ENCODE measurements at places on chromosomes 4 and X.

GRCh38 chrX:41449615-41450014 is 2.5 kb downstream of the NYX start:
- DNase-seq = peak; percentile 86

GRCh38 chr4:161517941-161518340 is 645.9 kb downstream of the FSTL5 start:
- DNase-seq = no peak

GRCh38 chr4:88382621-88383020 is 4.0 kb downstream of the HERC6 start:
- DNase-seq = no peak

DNA sequence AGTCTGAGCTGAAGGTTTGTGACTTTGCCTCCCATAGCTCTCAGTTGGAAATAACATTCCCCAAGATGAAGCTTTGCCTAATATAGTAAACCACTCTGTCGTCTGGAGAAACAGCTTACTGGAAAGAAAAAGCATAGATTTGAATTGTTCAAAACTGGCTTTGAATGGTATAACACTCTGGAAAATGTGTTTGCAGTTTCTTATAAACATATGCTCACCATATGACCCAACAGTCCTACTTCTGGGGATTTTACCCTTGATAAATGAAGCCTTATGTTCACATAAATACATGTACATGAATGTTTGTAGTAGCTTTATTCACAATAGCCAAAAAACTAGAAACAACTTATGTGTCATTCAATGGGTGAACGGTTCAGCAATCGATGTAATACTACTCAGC is 10.2 kb downstream of the VEGFD start:
- no peak for DNase-seq

DNA sequence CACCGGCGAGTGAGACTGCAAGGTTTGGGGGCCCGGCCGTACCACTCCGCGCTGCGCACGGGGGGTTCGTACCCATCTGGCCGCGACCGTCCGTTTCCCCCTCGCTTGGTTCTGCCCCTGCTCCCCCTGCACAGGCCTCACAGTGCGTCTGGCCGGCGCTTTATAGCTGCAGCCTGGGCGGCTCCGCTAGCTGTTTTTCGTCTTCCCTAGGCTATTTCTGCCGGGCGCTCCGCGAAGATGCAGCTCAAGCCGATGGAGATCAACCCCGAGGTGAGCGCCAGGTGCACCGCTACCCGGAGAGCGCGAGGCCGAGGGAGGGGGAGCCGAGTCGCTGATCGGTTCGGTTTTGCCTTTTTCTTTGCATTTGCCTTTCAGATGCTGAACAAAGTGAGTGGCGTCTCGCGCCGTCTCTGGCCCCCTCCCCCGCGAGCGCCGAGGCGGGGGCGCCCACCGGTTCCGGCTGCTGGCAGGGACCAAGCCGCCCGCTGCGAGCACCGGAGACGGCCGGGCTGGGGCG is at the start of gene UCHL1:
Gene UCHL1, plus strand, starts transcription at position 189 of the 517 bp plus-strand sequence. Its CDS starts 49 bp downstream, at position 238.
- no peak for DNase-seq

DNA sequence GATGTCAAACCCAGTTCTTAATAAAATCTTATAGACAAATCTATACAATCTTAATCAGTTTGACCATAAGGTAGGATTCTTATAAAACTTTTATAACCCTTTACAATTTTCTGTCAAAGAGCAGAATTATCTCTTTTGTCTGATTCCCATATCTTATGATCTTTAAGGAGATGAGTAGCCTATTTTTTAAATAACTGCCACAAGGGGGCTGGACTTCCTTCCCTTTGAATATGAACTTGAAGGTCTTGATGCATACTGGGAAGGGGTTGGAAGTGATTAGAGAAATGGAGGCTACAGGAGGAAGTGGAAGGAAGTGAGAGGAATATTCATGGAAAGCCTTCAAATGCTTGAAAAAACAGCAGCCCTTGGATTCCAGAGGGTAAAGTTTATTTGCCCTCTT is 111.1 kb downstream of the APOOL start:
- DNase-seq = no peak

GRCh38 chr4:67459164-67459563 is 86.1 kb downstream of the CENPC start:
- DNase-seq = no peak

- no peak for DNase-seq
Measured at GRCh38 chrX:9379697-9380551, 84.9 kb upstream of the TBL1X start.
